ENCODE measurements at places on chromosomes 2 and 18. TPM values are rescaled to one million over a fixed set of nuclear protein-coding genes. Genes with fewer than 3 reads are reported as not detected.
A peak's percentile ranks its signal among the peaks of the same experiment; 100 is the strongest.

- no peak for DNase-seq
Observed at GRCh38 chr18:25247725-25248124, 104.2 kb downstream of the ZNF521 start.

DNA sequence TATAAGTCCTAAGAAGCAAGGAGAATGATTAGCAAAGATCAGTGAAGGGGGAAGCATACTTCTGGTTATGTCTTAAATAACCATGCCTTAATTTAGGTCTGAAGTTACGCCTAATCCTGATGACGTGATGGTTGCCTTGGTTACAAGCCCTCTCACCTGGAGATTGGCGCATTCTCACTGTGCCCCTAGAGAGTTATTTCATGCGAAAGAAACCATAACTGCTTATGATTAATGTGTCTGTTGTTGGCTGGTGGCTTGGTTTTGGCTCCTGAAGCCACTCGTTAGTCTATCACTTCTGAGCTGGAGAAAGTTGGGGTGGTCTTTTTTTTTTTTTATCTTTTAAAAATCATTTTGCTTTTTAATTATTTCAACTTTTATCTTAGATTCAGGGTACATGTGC lies 47.0 kb downstream of the TNFRSF11A start:
- DNase-seq: no peak

- no peak for DNase-seq
Observed at GRCh38 chr2:235230821-235231601, 262.8 kb upstream of the AGAP1 start.

GRCh38 chr2:46144133-46144800 lies 152.9 kb upstream of the EPAS1 start:
- peak; percentile 4 for DNase-seq

Gene FAM117B
- polyA plus RNA-seq: 12.0 TPM

All from thymus (tissue), 14 donors.